Prostate gland (tissue), 2 donors: ENCODE measurements at places on chromosomes 3 and 15.

GRCh38 chr3:134287512-134287911, 36.9 kb upstream of the RYK start:
- no peaks in the 10 kb centered on the region for H3K4me1 ChIP-seq
- no peaks in the 10 kb centered on the region for H3K36me3 ChIP-seq
- no peak overlapping the region for H3K27ac ChIP-seq
- H3K27me3 ChIP-seq, result no peaks in the 10 kb centered on the region

GRCh38 chr3:44470430-44470829, 7.0 kb downstream of the ZNF445 start:
- no peaks in the 10 kb centered on the region for H3K27me3 ChIP-seq
- no peak overlapping the region for H3K27ac ChIP-seq
- H3K36me3 ChIP-seq, result no peaks in the 10 kb centered on the region
- no peak for DNase-seq

DNA sequence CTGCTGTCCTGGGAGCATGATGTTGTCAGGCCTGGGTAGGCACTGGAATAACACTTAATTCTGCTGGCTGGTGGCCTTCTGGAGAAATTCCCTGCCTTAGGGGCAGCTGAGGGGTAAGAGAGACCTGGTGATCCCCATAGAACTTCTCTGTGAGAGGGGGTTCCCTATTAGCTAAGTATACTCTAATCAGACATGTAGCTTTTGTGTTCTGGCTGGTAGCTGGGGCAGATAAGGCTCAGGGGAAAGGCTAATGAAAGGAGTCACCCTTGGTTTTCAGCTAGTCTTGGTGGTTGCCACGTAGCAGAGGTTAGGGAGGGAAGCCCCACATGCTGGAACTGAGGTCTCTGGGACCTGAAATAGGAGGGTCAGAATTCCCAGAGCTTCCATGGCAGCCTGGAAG, 952 bp upstream of the HDDC3 start:
- H3K4me3 ChIP-seq, result no peak overlapping the region
- H3K27ac ChIP-seq, result no peak overlapping the region

DNA sequence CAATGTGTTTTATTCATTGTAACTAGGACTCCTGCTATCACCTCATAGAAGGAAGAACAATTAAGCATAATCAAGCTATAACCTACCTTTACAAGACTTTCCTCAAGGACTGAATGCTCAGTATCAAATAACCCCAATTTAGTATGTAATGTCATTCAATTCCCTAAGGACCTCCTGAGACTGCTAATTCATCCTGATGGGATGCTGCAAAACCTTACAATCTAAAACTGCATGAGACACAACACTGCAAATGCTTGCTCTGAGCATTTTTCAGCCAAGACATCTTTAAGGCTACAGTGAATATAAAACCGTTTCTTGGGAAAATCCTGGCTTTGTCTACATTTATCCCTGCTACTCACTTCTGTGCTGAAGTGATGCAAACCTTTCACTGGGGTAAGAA, 69.9 kb downstream of the RYK start:
- H3K4me1 ChIP-seq, result no peaks in the 10 kb centered on the region
- no peaks in the 10 kb centered on the region for H3K27me3 ChIP-seq
- no peak for DNase-seq
- H3K36me3 ChIP-seq, result no peaks in the 10 kb centered on the region

- no peak for DNase-seq
- H3K4me1 ChIP-seq, result no peaks in the 10 kb centered on the region
- H3K27me3 ChIP-seq, result no peaks in the 10 kb centered on the region
- H3K27ac ChIP-seq, result no peak overlapping the region
- no peak overlapping the region for H3K4me3 ChIP-seq
These were observed 123.9 kb upstream of the GRM7 start for GRCh38 chr3:6736836-6737629.

DNA sequence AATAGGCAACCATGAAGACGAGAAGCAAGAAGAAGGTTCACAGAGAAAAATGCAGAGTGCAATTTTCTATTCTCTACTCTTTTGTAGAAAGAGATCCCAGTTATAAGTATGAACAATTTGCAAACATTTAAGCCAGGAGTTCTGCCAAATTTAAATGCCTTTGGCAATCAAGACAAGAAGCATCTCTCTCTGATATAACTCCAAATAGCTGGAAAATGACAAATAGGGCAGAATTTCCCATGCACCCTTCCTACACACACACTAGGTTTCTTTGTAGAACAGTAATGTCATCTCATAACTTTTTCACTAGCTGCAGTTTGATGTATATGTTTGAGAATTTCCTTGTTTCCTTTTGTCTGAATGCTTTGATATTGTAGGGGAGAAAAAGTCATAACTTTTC, 333.5 kb upstream of the AZI2 start:
- H3K4me1 ChIP-seq, result no peaks in the 10 kb centered on the region
- no peak for DNase-seq
- H3K4me3 ChIP-seq, result no peak overlapping the region
- H3K27me3 ChIP-seq, result no peaks in the 10 kb centered on the region
- H3K27ac ChIP-seq, result no peak overlapping the region

- H3K4me3 ChIP-seq, result no peak overlapping the region
- no peak for DNase-seq
- no peaks in the 10 kb centered on the region for H3K4me1 ChIP-seq
- H3K36me3 ChIP-seq, result no peaks in the 10 kb centered on the region
- H3K27ac ChIP-seq, result no peak overlapping the region
These were observed 73.7 kb downstream of the IGSF11 start for GRCh38 chr3:118960876-118961450.

- no peaks in the 10 kb centered on the region for H3K36me3 ChIP-seq
- H3K27ac ChIP-seq, result peak overlapping the region; percentile 94
- no peak for DNase-seq
- H3K4me1 ChIP-seq, result peaks cover 11% of the 10 kb centered on the region
- no peaks in the 10 kb centered on the region for H3K27me3 ChIP-seq
- peak overlapping the region; percentile 53 for H3K4me3 ChIP-seq
These were observed 22.3 kb downstream of the WDR73 start for GRCh38 chr15:84631706-84632272.

- no peaks in the 10 kb centered on the region for H3K36me3 ChIP-seq
- no peaks in the 10 kb centered on the region for H3K4me1 ChIP-seq
- H3K27me3 ChIP-seq, result no peaks in the 10 kb centered on the region
- DNase-seq, result no peak
- H3K27ac ChIP-seq, result no peak overlapping the region
These were observed 17.5 kb downstream of the MAP1A start for GRCh38 chr15:43534897-43535296.

DNA sequence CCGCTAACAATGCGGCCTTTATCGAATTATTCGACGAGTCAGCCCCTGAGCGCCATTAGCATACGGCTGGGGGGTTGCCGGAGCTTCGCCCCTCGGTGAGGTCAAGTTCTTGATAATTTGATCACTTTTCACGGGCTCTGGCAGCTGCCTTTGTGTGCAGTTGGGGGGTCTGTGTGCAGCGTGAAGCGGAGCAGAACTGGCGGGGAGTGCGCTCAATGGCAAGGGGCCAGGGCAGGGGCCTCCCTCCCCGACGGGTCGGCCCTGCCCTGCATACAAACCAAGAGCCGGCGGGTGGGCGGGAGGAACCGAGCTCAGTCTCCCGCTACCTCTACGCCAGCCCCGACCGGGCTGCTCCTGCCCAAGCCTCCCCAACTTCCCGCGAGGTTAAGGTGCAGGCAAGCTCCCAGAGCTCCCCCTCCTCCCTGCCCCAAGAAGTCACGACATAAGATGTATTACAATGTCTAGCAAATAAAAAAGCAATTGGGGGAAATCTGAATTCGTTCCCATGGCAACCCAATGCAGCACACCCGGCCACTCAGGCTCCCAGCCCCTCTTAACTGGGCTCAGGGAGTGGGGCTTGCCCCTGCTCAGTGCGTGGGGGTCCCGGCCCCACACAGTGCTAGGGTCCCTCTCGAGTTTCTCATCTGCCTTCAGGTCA, 34.1 kb upstream of the POLG start:
- peaks cover 3% of the 10 kb centered on the region for H3K4me1 ChIP-seq
- no peak overlapping the region for H3K27ac ChIP-seq
- no peak for DNase-seq

DNA sequence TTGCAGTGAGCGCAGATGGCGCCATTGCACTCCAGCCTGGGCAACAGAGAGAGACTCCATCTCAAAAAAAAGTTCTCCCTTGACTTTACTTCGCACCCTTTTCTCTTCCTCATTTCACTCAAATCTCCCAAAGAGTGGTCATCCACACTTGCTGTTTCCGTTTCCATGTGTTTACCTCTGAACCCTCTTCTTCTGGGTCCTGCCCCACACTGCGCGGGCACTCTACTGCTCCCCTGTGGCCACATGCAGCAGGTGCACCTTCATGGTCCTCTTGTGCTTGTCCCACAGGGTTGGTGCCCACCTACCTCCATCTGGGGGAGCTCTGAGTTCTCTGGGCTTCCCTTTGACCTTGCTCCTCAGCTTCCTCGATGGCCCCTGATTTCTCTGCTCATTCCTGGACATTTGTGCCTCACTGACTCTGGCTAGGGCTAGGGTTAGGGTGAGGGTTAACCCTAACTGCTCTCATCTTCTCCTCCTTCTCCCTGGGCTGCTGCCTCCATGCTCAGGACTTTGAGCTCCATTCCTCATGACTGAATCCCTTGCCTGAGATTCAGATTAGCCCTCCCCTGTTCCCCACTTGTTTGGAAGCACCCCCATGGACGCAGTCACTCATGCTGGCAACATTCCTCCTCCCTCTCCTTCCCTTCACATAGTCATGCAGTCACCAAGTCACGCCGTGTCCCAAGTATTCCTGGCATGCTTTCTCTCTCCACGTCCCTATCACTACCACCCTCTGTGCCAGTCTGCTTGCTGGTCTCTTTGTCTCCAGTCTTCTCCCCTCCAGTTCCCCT, 26.6 kb upstream of the KY start:
- no peak for DNase-seq
- H3K27me3 ChIP-seq, result no peaks in the 10 kb centered on the region
- H3K27ac ChIP-seq, result no peak overlapping the region
- H3K4me1 ChIP-seq, result no peaks in the 10 kb centered on the region
- H3K36me3 ChIP-seq, result no peaks in the 10 kb centered on the region

- no peaks in the 10 kb centered on the region for H3K36me3 ChIP-seq
- no peak overlapping the region for H3K4me3 ChIP-seq
- DNase-seq, result no peak
- H3K27me3 ChIP-seq, result no peaks in the 10 kb centered on the region
These were observed 262.1 kb upstream of the SATB1 start for GRCh38 chr3:18687286-18687685.

GRCh38 chr3:129034642-129035041, 25.9 kb upstream of the GP9 start:
- DNase-seq, result no peak
- H3K4me1 ChIP-seq, result no peaks in the 10 kb centered on the region
- no peak overlapping the region for H3K4me3 ChIP-seq
- H3K36me3 ChIP-seq, result no peaks in the 10 kb centered on the region
- H3K27me3 ChIP-seq, result no peaks in the 10 kb centered on the region

GRCh38 chr15:71350622-71351378, 235.5 kb downstream of the THSD4 start:
- no peaks in the 10 kb centered on the region for H3K27me3 ChIP-seq
- H3K4me3 ChIP-seq, result no peak overlapping the region
- no peaks in the 10 kb centered on the region for H3K36me3 ChIP-seq
- no peak for DNase-seq
- H3K27ac ChIP-seq, result no peak overlapping the region

DNA sequence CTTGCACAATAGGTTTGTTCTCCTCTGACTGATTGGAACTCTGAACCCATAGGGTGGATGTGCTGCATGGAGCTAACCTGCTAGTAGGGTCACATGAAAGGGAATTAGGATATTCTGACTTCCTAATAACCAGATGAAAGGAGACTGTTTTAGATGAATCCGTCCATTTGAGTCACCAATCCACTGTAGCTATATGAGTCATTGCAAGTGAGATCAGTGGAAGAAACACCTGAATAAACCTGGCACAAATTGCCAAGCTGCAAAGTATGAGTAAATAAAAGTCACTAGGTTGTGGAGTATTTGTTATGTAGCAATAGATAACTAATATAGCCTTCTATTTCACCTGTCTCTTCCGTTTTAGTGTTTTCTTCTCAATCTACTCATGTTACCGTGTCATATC, 584.4 kb downstream of the PDCD6IP start:
- H3K36me3 ChIP-seq, result no peaks in the 10 kb centered on the region
- H3K4me3 ChIP-seq, result no peak overlapping the region
- H3K27ac ChIP-seq, result no peak overlapping the region
- H3K27me3 ChIP-seq, result no peaks in the 10 kb centered on the region

GRCh38 chr3:182135056-182135455, 423.3 kb downstream of the SOX2 start:
- no peaks in the 10 kb centered on the region for H3K27me3 ChIP-seq
- no peaks in the 10 kb centered on the region for H3K36me3 ChIP-seq
- H3K4me1 ChIP-seq, result no peaks in the 10 kb centered on the region

DNA sequence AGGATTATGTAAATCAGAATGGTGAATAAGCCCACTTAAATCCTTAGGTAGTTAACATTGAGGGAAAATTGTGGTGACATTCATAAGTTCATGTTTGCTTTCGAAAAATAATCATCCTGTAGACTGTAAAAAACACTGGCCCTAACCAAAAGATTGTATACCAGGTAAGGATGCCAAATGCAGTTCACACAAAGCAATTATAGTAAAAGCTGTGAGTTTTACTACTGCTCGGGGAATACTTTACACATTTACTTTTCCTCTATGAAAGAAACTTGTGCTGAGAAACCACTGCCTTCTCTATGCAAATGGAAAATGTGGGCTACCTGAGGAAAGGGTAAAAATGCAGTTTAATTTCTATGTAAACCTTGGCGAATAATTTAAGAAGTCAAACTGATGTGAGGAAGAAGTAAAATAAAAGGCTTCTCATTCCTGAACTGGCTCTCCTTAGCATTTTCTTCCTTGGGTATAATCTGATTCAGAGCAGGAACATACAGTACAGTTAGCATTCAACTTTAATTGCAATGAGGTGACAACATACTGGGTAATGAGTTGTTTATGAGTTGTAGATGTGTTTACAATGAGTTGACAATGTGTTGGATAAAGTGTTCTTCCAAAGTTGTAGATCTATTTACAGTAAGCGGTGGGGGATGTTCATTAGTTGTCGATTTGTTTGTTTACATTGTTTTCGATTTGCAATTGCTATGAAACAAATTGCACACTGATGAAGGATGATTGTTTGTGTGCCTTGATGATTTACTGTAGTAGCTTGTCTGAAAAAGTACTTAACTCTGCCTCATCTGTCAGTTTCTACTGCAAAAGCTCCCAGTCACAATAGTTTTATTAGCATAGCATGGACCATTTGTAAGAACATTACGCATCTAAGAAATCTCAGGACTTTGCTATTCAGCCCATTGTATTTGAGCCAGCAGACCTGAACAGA, 453.0 kb upstream of the DPH6 start:
- H3K36me3 ChIP-seq, result no peaks in the 10 kb centered on the region
- H3K4me1 ChIP-seq, result no peaks in the 10 kb centered on the region
- H3K4me3 ChIP-seq, result no peak overlapping the region
- no peak overlapping the region for H3K27ac ChIP-seq
